ENCODE measurements at places on chromosomes 12 and 14.

- no peak for DNase-seq
These were observed 229.1 kb upstream of the PELI2 start for GRCh38 chr14:55889124-55889523.

DNA sequence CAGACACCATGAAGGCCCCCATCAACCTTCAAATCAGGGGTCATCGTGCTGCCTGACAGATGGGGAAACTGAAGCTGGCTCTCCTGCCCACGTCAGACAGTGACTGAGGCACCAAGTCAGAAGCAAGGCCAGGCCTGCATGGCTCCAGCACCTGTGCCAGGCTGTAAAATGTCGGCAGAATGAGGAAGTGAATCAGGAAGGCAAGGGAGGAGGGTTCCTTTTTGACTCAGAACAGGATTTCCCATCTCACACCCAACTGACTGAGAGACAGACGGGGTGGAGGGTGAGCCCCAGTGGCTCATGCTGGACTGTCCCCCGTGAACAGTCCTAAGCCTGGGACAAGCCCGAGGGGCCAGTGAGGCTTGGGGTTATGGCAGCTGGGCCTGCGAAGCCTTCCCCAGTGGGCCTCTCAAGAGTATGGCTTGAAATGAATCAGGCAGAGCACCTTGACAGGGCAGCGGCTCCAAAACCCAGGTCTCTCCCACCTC lies 20.9 kb downstream of the SYNE3 start:
- no peak for DNase-seq

- DNase-seq, result no peak
These were observed 6.7 kb upstream of the STXBP6 start for GRCh38 chr14:25056688-25057078.

- DNase-seq, result no peak
These were observed 12.2 kb downstream of the SLC7A7 start for GRCh38 chr14:22802860-22803686.

GRCh38 chr12:46698003-46698402 lies 127.8 kb downstream of the SLC38A4 start:
- no peak for DNase-seq

GRCh38 chr14:97920201-97920600 lies 1123.0 kb downstream of the VRK1 start:
- DNase-seq, result no peak

DNA sequence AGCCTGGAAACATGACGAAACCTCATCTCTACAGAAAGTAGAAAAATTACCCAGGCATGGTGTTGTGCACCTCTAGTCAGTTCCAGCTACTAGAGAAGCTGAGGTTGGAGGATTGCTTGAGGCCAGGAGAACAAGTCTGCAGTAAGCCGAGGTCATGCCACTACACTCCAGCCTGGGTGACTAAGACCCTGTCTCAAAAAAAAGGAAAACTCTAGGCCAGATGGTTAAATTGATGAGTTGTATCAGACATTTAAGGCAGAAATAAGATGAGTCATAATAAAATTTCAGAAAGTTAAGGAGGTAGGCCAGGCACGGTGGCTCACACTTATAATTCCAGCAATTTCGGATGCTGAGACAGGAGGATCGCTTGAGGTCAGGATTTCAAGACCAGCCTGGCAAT lies 10.7 kb downstream of the EIF2S1 start:
- DNase-seq, result peak; percentile 33

DNA sequence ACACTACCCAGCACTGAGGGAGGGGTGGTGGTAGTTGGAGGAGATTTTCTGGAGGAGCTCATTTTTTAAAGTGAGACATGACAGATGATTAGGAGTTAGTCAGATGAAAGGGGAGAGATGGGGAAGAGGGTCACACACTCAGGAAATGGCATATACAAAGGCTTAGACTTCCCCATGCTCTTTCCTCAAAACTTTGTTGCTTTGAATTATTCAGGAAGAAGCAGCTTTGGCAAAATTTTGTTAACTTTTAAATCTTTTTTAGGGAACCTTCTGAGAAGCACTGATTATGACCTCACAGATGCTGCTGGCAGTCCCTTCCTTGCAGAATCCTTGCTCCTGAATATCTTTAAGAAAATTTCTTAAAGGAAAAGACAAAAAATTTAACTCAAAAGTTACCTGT lies 19.8 kb downstream of the ALDH6A1 start:
- no peak for DNase-seq

- no peak for DNase-seq
These were observed 106.7 kb downstream of the MYF5 start for GRCh38 chr12:80823393-80823792.

- no peak for DNase-seq
These were observed 111.2 kb downstream of the KICS2 start for GRCh38 chr12:64110864-64111263.

GRCh38 chr14:54675236-54676128 lies 108.6 kb downstream of the SAMD4A start:
- DNase-seq, result no peak

- no peak for DNase-seq
These were observed 70.5 kb downstream of the TMEM260 start for GRCh38 chr14:56650048-56650447.

GRCh38 chr12:5000658-5001385 lies 42.9 kb upstream of the KCNA5 start:
- DNase-seq, result no peak

- no peak for DNase-seq
These were observed 112.3 kb upstream of the NCOR2 start for GRCh38 chr12:124679533-124680371.

- DNase-seq, result no peak
These were observed 195.6 kb upstream of the PWP1 start for GRCh38 chr12:107490010-107490409.

DNA sequence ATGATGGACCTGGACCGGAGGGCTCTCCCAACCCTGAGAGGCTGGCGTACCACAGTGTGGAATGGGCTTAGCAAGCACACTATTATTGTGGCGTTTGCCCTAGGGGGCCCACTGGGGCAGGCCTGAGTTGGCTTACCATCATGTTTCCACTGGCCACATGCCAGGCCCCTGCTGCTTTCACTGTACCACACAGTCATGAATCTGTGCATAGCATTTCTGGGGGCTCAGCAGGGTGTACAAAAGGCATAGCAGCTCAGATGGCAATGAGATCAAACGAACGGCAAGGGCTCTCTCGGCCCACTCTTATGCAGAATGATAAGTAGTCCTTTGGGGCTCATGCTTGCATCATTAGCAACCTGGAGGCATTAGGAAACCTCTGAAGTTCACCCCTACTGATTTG lies 137.0 kb upstream of the HIF1A start:
- no peak for DNase-seq

- no peak for DNase-seq
These were observed 24.9 kb upstream of the CCDC63 start for GRCh38 chr12:110821917-110822316.

- no peak for DNase-seq
These were observed 13.0 kb upstream of the SERPINA12 start for GRCh38 chr14:94522115-94522724.

GRCh38 chr12:83827860-83828259 lies 1084.7 kb downstream of the SLC6A15 start:
- peak; percentile 4 for DNase-seq

GRCh38 chr12:39905152-39905551 lies 200.7 kb downstream of the SLC2A13 start:
- peak; percentile 48 for DNase-seq

DNA sequence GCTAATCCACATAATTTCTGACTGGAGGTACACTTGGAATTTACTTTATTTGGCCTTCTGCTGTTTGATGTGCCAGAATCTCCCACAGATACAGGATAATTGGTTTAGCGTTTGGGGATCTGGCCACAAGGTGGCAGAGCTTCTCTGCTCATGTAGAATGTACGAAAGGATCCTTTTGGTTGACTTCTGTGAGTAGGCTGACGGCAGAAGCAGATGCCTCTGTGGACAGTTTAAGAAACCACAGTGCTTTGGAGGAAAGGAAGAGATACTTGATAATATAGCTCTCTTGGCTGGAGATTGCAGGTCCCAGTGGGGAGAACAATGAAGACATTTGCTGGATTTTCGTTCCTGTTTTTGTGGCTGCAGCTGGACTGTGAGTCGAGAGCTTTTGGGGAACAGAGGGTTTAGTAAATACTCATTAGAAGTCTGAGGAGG lies 75.3 kb upstream of the OR4E1 start:
- DNase-seq, result peak; percentile 39

- DNase-seq, result peak; percentile 90
These were observed 13.1 kb downstream of the ASIC1 start for GRCh38 chr12:50070314-50071060.

Data from cardiac fibroblast (primary cell).